Sigmoid colon (tissue), 7 donors: ENCODE measurements at places on chromosomes 2 and 18. TPM values are rescaled to one million over a fixed set of nuclear protein-coding genes. Genes with fewer than 3 reads are reported as not detected.

DNA sequence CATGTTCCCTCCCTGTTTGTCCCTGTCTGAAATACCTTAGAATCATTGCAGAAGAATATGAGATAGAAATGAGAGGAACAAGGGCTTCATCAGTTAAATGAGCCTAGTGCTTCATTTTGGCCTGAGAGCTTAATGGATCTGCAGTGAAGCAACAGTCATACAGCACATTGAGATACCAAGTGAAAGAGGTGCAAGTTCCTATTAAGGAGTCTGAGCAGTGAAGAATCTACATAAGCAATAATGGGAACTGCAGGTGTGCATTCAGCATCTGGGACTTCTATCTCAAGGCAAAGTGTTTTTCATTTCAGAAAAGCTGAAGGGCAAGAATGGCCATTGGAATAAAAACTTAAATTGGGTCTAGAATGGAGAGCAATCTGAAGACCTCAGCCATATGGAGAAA, 323.2 kb upstream of the SLC39A10 start:
- no peaks in the 10 kb centered on the region for H3K27me3 ChIP-seq
- H3K4me3 ChIP-seq, result no peak overlapping the region
- no peaks in the 10 kb centered on the region for H3K36me3 ChIP-seq
- H3K4me1 ChIP-seq, result no peaks in the 10 kb centered on the region

DNA sequence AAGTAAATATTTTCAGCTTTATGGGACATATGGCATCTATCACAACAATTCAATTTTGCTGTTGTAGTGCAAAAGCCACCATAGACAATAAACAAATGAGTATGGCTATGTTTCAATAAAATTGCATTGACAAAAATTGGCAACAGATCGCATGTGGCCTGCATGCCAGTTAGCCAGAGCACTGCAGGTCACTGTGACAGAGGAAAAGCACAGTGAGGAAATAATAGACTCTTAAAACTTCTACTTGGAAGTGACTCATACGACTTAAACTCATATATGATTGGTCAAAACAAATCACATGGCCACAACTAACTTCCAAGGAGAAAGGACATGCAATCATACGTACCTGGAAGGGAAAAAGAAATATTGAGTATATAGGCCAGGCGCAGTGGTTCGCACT, 44.4 kb downstream of the EXOC6B start:
- no peaks in the 10 kb centered on the region for H3K4me1 ChIP-seq
- no peak overlapping the region for H3K27ac ChIP-seq
- no peaks in the 10 kb centered on the region for H3K27me3 ChIP-seq
- H3K36me3 ChIP-seq, result no peaks in the 10 kb centered on the region
- DNase-seq, result no peak

DNA sequence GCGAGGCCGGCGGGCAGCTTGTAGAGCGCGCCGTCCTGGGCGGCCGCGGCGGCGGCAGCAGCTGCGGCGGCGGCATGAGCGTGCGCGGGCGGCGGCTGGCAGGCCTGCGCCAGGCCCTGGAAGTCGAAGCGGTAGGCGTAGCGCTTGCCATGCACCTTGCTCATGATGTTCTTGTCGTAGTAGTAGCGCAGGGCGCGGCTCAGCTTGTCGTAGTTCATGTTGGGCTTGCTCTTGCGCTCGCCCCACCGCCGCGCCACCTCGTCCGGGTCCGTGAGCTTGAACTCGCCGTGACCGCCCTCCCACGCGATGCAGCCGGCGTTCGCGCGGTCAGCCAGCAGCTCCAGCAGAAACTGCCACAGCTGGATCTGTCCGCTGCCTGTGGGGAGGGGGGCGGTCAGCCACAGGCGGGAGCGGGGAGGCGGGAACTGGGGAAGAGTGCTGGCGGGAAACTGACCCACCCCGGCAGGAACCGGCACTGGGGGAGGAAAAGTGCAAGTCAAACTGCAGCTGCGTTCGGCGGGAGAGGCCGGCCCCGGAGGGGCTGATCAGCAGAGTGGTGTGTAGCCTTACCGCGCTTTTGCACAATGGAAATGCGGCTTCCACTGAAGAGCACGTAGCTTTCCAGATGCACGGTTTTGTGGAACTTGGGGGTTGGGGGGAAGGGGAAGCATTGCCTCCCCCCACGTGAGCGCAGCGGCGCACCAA, 3.0 kb downstream of the FEV start:
- peaks cover 52% of the 10 kb centered on the region for H3K4me1 ChIP-seq
- no peak overlapping the region for H3K27ac ChIP-seq
- DNase-seq, result peak; percentile 63
- H3K27me3 ChIP-seq, result peaks cover 67% of the 10 kb centered on the region

DNA sequence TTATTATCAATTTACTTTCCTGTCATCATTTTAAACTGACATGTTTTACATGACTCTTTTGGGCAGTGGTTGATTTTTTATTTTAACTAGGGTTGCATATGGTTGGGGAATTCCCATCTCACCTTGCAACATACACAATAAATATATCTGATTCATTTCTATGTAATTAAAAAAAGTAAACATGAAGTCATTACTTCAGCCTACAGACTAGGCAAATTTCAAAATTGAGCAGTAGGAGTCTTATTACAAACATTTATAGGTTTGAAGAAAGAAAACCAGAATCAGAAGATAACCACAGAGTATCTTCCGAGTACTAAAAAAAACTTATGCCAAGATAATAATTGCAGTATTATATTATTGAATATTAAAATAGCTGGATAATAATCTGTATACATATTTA, 377.0 kb upstream of the VRK2 start:
- no peaks in the 10 kb centered on the region for H3K27me3 ChIP-seq
- H3K36me3 ChIP-seq, result no peaks in the 10 kb centered on the region
- H3K27ac ChIP-seq, result no peak overlapping the region
- no peak for DNase-seq

DNA sequence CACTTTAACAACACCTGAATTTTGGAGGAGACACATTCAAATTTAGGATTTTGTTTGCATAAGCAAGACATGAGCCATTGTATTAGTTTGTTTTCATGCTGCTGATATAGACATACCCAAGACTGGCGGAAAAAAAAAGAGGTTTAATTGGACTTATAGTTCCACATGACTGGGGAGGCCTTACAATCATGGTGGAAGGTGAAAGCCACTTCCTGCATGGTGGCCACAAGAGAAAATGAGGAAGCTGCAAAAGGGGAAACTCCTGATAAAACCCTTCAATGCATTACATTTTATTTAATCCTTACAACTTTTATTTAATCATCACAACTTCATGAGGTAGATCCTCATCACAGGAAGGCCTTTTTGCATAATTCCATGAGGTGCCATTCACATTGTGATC, 242.0 kb upstream of the STON1 start:
- DNase-seq, result no peak
- H3K36me3 ChIP-seq, result no peaks in the 10 kb centered on the region
- H3K27me3 ChIP-seq, result no peaks in the 10 kb centered on the region
- H3K4me1 ChIP-seq, result no peaks in the 10 kb centered on the region

DNA sequence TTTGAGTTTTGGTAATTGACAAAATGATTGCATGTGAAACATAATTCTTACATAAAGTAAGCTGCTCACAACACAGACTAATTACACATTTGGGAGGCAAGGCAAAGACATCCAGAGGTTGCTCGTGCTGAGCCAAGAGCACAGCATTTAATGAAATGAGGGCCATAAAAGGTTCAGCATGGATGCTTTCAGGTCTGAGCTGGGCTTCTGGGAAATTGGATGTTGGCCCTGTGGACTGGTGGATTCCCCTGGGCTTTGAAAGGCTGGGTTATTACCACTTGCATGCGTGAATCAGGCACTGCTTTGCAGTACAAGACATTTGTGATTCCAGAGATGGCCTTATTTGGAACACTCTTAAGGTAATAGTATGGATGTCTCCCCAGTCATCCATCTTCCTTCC, 533.5 kb upstream of the NRP2 start:
- DNase-seq, result no peak
- no peak overlapping the region for H3K27ac ChIP-seq
- no peak overlapping the region for H3K4me3 ChIP-seq
- H3K36me3 ChIP-seq, result no peaks in the 10 kb centered on the region
- no peaks in the 10 kb centered on the region for H3K27me3 ChIP-seq
- no peaks in the 10 kb centered on the region for H3K4me1 ChIP-seq

DNA sequence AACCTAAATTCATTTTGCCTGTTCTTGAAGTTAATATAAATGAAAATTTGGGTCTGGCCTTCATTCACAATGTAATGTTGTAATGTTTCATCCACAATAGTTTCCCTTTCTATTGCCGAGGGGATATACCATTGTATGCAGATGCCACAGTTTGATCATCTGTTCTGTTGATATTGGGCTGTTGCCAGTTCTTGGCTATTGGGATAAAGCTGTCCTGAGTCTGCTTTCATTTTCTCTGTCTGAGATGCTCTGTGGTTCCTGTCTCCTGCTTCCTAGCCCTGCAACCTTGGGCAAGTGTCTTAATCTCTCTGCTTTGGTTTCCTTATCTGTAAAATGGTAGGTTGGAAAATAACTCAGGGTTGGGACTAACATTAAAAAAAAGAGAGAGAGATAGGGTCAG, 25.2 kb downstream of the B3GNT2 start:
- no peak overlapping the region for H3K4me3 ChIP-seq
- peaks cover 24% of the 10 kb centered on the region for H3K36me3 ChIP-seq
- peaks cover 50% of the 10 kb centered on the region for H3K4me1 ChIP-seq
- no peak for DNase-seq
- no peaks in the 10 kb centered on the region for H3K27me3 ChIP-seq
- no peak overlapping the region for H3K27ac ChIP-seq

GRCh38 chr2:177667626-177668025, 275.1 kb downstream of the AGPS start:
- no peaks in the 10 kb centered on the region for H3K27me3 ChIP-seq
- H3K4me3 ChIP-seq, result no peak overlapping the region
- no peaks in the 10 kb centered on the region for H3K4me1 ChIP-seq
- H3K36me3 ChIP-seq, result no peaks in the 10 kb centered on the region
- DNase-seq, result no peak

- H3K4me1 ChIP-seq, result no peaks in the 10 kb centered on the region
- H3K4me3 ChIP-seq, result no peak overlapping the region
- H3K27me3 ChIP-seq, result no peaks in the 10 kb centered on the region
- no peak overlapping the region for H3K27ac ChIP-seq
- no peaks in the 10 kb centered on the region for H3K36me3 ChIP-seq
Measured at GRCh38 chr2:30472326-30472725, 25.3 kb downstream of the LCLAT1 start.

VAPA gene
- 263 TPM for total RNA-seq
